GM12878 (cell line): ENCODE measurements at places on chromosomes 2 and 18. TPM values are rescaled to one million over a fixed set of nuclear protein-coding genes. Genes with fewer than 3 reads are reported as not detected.

The MPHOSPH10 gene
- polyA plus RNA-seq, result 44.9 and 46.0 TPM in 2 replicates

The PTPRM gene
- polyA plus RNA-seq, result 0.19 and 1.2 TPM in 2 replicates

The ADGRF3 gene
- 1.4 and 1.5 TPM in 2 replicates for polyA plus RNA-seq

The SLC4A5 gene
- polyA plus RNA-seq, result 0.83 and 1.2 TPM in 2 replicates

The EVA1A gene
- 0.65 TPM in 1 of 2 replicates, not detected in the other for polyA plus RNA-seq

The STK39 gene
- not detected in 2 replicates for polyA plus RNA-seq

The SLC25A52 gene
- not detected in 2 replicates for polyA plus RNA-seq

The THSD7B gene
- polyA plus RNA-seq, result 0.18 and 0.19 TPM in 2 replicates

The SGPP2 gene
- 4.3 and 5.6 TPM in 2 replicates for polyA plus RNA-seq

The PIEZO2 gene
- 12.0 and 14.2 TPM in 2 replicates for polyA plus RNA-seq

The TLX2 gene
- 3.2 and 3.6 TPM in 2 replicates for polyA plus RNA-seq

The PFN4 gene
- polyA plus RNA-seq, result 1.8 and 2.1 TPM in 2 replicates

The TCF23 gene
- not detected in 2 replicates for polyA plus RNA-seq

The MYCN gene
- not detected in 2 replicates for polyA plus RNA-seq

The SATB2 gene
- polyA plus RNA-seq, result 0.08 TPM in 1 of 2 replicates, not detected in the other

The ERMN gene
- polyA plus RNA-seq, result 0.19 and 0.40 TPM in 2 replicates

The ST8SIA5 gene
- polyA plus RNA-seq, result 0.10 and 0.32 TPM in 2 replicates

The DNAJC10 gene
- polyA plus RNA-seq, result 58.8 and 67.9 TPM in 2 replicates

The MARCO gene
- 0.32 TPM in 1 of 2 replicates, not detected in the other for polyA plus RNA-seq

The GMCL1 gene
- 15.8 and 21.4 TPM in 2 replicates for polyA plus RNA-seq

The CYTIP gene
- polyA plus RNA-seq, result 76.3 and 76.5 TPM in 2 replicates

The ZNF521 gene
- polyA plus RNA-seq, result not detected in 2 replicates

The KIAA2012 gene
- polyA plus RNA-seq, result 0.03 TPM in 1 of 2 replicates, not detected in the other

The CPLX4 gene
- not detected in 2 replicates for polyA plus RNA-seq

The SERPINB10 gene
- polyA plus RNA-seq, result 12.4 and 13.9 TPM in 2 replicates

The PLGLB1 gene
- polyA plus RNA-seq, result 0.88 and 1.1 TPM in 2 replicates

The SULT6B1 gene
- polyA plus RNA-seq, result not detected in 2 replicates

The LYPD6 gene
- polyA plus RNA-seq, result not detected in 2 replicates

The CERKL gene
- 11.8 and 11.9 TPM in 2 replicates for polyA plus RNA-seq

The KLHL41 gene
- polyA plus RNA-seq, result 0.38 TPM in 1 of 2 replicates, not detected in the other

The SIGLEC15 gene
- 0.12 TPM in 1 of 2 replicates, not detected in the other for polyA plus RNA-seq

The GAL3ST2 gene
- not detected in 2 replicates for polyA plus RNA-seq

The CIB4 gene
- polyA plus RNA-seq, result not detected in 2 replicates

The ACADL gene
- not detected in 2 replicates for polyA plus RNA-seq

The UGT1A9 gene
- not detected in 2 replicates for polyA plus RNA-seq

The CRYBA2 gene
- not detected in 2 replicates for polyA plus RNA-seq

The C2orf78 gene
- 0.52 and 0.53 TPM in 2 replicates for polyA plus RNA-seq

The SNTG2 gene
- polyA plus RNA-seq, result not detected in 2 replicates

The CCDC102B gene
- 2.9 and 4.2 TPM in 2 replicates for polyA plus RNA-seq
